Anterior cingulate cortex (tissue), 58 donors: ENCODE measurements at places on chromosomes 7 and 10.

DNA sequence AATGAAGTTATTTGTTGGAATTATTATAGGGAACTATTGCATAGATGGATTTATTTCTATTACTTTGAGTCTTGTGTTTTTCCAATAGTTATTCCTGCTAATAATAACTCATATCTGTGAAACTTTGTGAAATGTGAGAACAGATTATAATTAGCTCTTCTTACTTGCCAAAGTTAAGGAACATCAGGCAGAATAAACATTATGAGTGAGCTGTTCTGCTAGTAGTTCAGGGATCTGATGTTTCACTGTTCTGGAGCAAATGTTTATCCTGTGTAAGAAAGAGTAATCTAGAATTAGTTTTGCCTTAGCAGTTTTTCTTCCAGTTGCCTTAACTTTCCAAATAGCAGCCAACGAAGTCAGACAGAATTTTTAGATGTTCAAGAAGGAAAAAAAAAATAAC lies 245.2 kb upstream of the PLXDC2 start:
- no peak for DNase-seq

GRCh38 chr10:74981831-74982633 lies 129.4 kb upstream of the SAMD8 start:
- DNase-seq, result no peak

- no peak for DNase-seq
These were observed 8.3 kb downstream of the CELF2 start for GRCh38 chr10:11025978-11026377.

DNA sequence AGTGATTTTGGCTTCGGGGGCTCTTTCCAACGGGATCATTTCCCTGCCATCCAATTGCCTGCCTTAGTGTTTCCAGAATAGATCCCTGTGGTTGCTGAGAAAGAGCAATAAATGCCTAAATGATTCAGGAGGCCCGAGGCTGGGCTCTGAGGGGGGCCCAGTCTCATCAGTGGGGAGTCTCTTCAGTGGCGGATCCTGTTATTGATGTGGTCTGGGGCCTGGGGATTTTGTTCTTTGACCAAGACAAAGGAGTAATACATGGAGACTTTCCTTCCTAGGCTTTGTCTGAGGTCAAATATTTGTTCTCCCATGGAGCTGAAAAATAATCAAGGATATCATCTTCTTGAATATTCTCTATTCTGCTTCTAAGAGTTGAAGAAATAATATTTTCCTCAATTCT lies 40.8 kb downstream of the TAS2R41 start:
- no peak for DNase-seq

DNA sequence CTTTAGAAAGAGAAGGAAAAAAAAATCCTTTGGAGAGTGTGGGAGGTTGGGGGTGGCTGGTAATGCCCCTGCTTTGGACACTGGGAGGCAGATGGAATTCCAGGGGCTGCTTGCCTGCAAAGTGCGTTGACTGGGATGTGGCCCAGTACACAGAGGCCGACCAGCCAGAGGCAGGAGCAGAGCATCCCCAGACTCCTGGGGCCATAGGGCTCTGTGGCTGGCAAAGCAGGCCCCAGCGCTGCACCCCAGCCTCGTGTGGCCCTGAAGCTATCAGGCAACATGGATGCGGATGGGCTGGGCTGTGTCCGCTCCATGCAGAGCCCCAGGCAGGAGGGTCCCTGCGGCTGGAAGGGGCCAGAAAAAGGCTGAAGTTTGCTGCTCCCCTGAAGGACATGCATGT lies 361.6 kb upstream of the FZD8 start:
- DNase-seq, result no peak

DNA sequence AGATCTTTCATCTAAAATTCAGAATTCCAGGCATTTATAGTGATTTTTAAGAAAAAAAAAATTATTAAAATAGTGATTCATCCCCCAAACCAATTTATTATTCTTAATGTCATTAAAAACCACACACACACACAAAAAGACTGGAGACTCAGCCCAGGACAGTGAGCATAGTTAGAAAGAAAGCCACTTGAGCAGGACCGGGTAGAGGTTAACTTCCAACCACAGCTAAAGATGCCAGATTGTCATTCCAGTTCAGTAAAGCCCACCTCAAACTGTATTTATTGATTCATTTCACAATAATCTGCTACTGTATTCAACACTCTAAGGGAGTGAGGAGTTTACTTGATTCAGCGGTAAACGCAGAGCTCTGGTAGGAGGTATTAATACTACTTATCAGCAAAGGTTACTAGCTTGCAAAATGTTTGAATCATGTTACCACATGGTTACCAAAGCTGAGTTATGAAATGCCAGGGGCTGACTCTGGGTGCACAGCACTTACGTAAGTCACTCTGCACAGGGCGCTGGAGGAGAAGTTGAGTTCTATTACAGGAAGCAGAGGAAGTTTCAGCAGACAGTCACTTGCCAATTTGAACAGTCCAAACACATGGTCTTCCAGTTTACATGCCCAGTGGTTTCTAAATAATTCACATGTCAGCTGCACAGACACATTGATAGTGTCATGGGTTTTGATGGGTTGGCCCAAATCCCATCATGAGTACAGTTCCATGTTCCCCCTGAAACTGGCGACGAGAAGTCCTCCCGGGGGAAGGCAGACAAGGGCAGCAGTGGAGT lies 64.6 kb downstream of the KLF6 start:
- no peak for DNase-seq

DNA sequence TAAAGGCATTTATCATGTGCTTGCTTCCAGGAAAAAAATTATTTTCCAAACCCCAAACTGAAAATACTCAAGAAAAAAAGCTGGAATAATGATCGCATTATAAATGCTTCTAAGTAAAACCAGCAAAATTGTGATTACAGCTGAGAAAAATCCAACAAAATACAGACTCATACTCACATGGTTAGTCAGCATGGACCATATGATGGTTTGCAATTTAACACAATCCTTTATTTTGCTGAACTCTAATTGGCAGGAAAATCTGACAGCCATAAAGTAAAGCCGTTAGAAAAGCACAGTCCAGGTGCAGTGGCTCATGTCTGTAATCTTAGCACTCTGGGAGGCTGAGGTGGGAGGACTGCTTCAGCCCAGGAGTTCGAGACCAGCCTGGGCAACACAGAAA lies 59.6 kb downstream of the BRI3 start:
- no peak for DNase-seq

DNA sequence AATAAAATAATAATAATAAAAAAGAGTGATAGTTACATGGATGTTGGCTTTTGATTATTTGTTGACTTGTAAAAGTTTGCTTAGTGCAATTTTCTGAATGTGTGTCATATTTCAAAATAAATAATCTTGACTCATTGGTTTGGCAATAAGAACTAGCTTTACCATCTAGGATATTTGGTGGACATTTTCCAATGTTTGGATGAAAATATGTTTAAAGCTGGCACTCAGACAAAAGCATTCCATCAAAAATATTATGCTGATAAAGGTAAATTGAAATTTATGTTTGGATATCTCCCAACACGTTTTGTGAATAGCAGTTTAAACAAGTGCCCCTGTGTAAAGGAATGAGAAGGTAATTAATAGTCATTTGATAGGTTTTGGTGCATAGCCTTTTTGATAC lies 62.5 kb upstream of the KCNMA1 start:
- DNase-seq, result no peak

DNA sequence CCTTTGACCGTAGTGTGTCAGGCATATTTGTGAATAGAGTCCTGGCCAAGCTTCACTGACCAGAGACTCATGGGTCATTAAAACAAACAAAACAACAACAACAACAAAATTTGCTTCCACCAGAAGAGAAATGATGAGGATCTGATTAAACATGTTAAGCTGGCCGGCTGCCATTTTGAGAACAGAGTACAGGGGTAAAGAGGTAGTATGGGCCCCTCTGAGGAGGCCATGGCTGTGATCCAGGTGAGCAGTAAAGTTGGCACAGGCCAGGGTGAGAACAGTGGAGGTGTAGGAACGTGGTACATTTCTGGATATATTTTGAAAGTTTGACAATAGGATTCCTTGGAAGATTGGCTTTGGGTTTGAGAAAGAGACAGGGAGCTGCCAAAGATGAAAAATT lies 252.5 kb downstream of the TWIST1 start:
- no peak for DNase-seq

DNA sequence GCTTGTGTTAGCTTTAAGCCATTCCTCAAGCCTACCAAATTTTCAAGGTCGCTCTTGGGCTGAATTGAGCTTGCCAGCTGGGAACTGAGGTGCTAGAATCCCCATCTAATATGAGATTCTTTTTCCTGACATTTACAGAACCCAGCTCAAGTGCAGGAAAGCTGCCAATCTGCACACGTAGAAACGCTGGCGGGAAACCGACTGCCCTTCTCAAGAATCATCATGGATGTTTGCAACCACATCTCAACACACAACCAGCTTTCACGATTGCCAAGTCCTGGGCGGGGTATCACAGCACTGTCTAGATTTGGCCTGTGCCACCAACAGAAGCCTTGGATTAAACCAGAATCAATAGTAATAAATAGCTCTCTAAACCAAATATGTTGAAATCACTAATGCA lies 203.7 kb downstream of the DIP2C start:
- no peak for DNase-seq

DNA sequence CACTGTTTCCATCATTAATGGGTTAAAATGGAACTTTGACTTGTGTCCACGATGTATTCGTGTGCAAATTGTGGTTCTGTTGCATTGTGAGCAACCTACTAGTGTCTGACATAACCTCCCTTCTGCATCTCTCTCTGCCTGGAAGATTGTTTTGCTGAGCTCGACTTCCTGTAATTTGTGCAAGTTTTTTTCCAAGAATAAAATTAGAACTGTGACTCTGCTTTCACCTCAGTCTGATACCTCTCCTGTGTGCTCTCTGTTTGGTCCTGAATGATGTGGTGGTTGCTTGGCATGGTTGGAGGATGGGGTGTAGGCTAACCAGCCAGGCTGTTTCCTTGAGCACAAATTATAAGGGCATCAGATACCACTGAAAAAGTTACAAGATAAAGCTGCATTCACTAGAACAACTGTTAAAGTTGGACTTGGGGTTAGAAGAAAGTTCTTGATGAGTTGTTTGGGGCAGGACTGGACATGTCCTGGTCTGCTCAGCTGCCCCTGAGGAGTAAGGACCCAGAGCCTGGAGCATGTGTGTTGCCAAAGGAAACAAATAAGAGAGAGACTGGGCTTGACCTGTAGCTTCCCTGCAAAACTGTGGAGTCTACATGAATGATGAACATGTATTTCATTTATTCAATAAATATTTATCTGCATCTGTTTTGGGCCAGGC lies 1.9 kb upstream of the VOPP1 start:
- DNase-seq, result no peak

DNA sequence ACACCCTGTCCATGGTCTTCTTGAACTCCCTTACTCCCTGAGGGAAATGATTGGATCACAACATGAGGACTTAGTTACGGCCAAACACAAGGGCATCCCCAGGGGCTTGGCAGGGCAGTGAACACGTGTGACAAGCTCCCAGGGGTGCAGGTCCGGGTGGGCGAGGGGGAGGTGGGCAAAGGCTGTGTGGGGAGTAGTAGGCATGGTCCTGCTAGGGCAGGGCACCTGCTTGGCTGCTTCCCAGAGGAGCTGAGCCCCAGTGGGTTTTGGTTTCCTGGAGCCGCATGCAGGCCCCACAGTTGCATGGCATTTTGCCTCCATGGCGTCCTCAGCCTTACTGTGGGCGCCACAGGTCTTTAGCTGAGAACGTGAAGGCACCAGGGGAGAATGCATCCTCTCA lies 46.6 kb upstream of the ZNF32 start:
- no peak for DNase-seq

GRCh38 chr10:124648738-124649137 lies 95.4 kb downstream of the FAM53B start:
- peak; percentile 65 for DNase-seq

DNA sequence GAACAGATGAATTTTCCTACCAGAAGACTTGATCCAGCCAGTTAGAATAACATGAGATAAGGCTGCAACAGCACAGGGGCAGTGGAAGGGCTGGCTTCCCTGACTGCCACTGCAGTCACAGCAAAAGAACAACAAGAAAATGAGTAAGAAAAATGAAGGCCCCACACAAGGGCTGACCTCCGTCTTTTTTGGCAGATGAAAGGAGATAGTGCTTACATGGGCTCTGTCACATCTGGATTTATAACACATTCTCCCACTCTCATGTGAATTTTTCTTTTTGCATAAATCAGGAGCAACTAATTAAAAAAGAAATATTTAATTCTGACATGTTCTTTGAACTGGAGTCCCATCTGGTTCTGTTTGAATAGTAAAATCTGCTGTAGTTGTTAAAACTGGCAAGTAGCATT lies 99.6 kb downstream of the NRP1 start:
- DNase-seq, result no peak

GRCh38 chr10:3904419-3904960 lies 119.5 kb upstream of the KLF6 start:
- DNase-seq, result no peak

GRCh38 chr7:98282703-98283102 lies 1.2 kb downstream of the BRI3 start:
- no peak for DNase-seq

- no peak for DNase-seq
These were observed 247.3 kb downstream of the SEMA3A start for GRCh38 chr7:83947260-83947659.

DNA sequence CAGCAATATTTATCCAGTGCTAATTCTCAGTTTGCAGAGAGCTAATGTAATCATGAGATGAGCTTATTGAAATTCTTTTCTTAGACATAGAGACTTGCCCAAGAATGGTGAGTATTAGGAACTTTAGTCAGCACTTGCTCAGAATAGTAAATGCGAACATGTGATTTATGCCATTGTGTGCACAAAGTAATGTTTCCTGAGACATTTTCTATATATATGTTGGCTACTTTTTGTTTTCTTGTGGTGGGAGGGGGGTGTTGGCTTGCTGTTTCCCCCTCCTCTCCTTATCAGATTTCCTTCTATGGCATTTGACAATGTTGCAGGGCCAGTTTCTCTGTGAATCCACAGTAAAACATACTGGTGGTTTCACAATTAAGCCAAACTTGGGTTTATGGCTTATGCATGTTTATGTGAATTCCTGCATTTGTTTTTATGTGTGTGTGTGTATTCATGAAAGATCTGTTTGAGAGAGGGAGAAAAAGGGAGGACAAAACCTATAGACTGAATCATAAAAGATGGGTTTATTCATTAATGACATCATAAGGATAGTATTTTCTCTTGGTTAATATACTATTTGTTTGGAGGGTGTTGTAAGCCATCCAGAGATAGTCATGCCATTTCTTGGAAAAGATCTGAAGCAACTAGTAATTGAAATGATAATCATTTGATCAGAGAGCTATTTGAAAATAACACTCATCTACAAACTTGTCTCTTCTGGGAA lies 36.3 kb downstream of the ARID5B start:
- DNase-seq, result no peak

- DNase-seq, result no peak
These were observed 23.7 kb upstream of the WNT16 start for GRCh38 chr7:121305109-121305508.

- no peak for DNase-seq
These were observed 557.3 kb downstream of the PHTF2 start for GRCh38 chr7:78355834-78356233.

- no peak for DNase-seq
These were observed 2.8 kb upstream of the GAL3ST4 start for GRCh38 chr7:100171087-100171681.

- DNase-seq, result no peak
These were observed 22.7 kb downstream of the JAZF1 start for GRCh38 chr7:28157831-28158416.

GRCh38 chr7:118420888-118421287 lies 196.4 kb downstream of the ANKRD7 start:
- DNase-seq, result no peak

- DNase-seq, result no peak
These were observed 30.0 kb downstream of the DGKI start for GRCh38 chr7:137816696-137817320.

GRCh38 chr7:1321411-1322239 lies 89.0 kb downstream of the UNCX start:
- no peak for DNase-seq
